ENCODE measurements at places on chromosomes 13 and 19. TPM values are rescaled to one million over a fixed set of nuclear protein-coding genes. Genes with fewer than 3 reads are reported as not detected.

DNA sequence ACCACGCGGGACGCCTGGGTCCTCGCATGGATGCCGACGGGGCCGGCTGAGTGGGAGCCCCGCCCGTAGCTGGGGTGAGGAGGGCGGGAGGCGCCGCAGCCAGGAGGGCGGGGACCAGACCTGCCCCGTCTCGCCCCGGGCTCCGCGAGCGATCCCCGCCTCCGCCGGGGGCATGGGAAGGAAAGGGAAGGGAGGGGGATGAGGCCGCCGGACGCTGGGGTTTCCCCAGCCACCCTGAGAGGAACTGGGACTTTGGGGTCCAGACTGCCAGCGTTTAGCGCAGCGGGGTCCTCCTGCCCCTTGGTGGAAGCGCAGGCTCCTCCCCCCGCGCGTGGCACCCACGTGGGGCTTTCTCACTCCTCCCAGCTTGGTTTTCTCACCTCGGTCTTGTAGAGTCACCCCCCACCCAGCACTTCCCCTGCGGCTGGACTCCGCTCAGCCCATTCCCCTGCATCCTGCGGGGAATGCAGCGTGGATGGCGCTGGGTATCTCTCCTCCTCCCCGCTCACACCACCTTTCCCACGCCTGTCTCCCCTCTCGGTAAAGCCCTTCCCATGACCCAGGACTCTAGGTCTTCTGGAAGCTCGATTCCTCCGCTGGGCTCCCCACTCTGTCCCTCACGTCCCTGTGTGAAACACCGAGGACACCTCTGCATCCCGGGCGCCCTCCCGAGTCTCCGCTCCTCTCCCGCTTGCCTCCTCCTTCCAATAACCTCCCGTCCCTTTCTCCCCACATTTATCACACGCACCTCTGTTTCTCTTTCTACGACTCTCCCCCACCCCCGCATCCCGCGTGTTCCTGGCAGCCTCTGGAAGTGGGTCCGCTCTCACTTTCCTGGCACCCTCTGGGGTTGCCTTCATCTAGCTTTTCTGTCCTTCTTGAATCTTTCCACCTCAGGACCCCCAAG lies 2.1 kb downstream of the TGFB1 start:
- peak; percentile 75 for DNase-seq

DNA sequence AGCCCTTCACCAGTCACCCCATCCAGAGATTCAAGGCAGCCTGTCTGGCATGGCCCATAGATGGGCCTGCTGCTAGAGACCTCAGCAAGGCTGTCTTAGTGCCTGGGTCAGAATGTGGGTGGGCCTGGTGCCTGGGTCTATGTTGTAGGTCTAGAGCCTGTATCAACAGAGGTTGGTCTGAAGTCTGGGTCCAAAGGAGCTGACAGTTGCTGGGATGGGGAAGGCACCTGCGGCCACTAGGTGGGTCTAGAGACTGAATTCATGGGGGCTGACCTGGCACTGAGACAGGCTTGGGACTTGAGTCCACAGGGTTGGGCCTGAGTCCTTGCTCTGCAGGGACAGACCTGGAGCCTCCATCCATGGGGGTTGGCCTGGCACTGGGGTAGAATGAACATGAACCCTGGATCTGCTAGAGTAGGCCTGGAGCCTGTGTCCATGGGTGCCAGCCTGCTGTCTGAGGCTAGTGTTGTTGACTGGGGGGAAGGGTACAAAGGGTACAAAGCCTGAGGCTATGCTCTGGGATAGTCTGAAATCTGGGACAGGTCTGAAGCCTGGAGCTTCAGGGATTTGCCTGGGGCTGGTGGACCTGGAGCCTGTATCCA lies 516.8 kb downstream of the OLFM4 start:
- no peak for DNase-seq

DNA sequence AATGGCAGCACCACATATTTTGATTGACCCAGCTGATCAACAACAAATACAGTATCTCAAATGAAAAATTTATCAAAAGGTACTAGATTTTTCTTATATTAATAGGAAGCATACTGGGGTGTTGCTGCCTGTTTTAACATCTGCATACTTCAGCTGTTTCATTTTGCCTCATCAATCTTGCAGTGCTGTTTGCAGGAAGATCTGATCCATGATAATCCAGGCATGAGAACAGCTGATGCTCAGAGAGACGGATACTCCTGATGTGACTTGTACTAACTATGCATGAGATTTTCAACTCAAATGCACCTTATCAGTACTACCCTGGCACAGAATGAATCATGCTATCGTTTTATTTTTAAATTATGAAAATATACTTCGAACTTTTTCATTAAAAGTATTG lies 2136.8 kb downstream of the PCDH9 start:
- no peak for DNase-seq

GRCh38 chr19:17302391-17303166 lies 646 bp downstream of the ABHD8 start:
- DNase-seq, result no peak

DNA sequence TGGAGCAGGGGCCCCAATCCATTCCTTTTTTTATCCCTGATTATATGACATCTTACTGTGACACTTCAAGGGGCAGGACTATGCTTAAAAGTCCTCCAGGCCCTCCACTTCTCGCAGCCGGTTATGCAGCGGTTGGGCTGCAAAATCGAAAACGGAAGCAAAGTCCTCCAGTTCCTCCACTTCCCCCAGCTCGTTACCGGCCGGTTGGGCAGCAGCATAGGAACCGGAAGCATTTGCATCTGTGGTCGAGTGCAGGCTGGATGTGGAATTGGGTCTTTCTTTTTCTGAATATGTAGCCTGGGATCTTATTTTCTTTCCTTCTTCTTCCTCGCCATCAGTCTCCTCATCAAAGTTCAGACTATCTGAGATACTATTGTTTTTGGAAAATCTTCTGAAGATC lies 46.1 kb downstream of the OXGR1 start:
- no peak for DNase-seq

DNA sequence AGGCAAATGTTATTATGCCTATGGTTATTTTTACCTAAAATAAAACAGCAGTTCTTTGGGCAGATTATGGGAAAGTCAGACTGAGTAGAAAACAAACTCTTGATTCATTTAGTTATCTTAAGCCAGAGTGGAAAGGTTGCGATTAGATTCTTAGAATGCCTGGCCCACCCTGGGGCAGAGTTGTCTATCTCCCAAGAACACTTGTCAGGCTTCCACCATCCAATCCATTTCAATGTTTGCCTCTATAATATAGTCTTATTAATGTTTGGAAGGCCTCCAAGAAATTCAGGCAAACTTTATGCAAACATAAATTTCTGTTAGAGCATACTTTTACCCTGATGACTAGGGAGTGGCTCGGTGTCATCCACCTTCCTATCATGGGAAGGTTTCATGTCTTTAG lies 207.0 kb downstream of the SLITRK6 start:
- DNase-seq, result no peak

DNA sequence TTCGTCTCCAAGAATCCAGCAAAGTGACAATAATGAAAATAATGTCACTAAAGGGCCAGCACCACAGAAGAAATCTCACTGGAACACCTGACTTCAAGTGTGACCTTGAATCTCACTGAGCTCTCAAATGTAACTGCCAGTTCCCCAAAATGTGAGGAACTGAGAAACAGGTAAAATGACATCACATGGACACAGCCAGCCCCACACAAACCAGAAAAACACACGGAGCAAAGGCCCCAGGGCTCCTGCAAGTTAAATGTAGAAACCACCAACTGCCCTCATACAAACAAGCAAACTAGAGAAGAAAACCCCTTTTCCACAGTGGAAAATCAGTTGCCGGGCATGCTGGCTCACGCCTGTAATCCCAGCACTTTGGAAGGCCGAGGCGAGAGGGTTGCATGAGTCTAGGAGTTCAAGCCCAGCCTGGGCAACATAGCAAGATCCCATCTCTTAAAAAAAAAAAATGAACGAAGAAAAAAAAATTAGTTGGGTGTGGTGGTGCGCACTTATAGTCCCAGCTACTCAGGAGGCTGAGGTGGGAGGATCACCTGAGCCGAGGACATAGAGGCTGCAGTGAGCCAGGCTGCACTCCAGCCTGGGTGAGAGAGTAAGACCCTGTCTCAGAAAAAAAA lies 8.7 kb upstream of the KANK2 start:
- no peak for DNase-seq

DNA sequence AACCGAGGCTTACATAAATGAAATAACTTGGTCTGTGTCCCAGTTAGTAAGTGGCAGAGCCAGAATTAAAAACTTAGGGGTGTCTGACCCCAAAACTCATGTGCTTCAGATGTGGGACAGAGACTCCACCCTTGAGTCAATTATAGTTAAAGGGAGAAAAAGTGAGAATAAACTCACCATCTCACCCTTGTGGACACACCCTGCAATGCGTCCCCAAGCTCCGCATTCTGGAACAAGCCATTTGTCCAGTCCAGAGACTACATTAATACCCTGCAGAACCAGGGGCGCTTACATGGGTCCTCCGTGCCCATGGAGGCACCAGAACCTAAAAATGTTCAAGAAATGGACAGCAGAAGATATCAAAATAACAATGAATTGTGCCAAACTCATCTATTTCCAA lies 207.0 kb upstream of the ZNF507 start:
- DNase-seq, result no peak

- DNase-seq, result no peak
Observed at GRCh38 chr19:58182577-58182988, 278 bp upstream of the ZNF274 start.

- DNase-seq, result no peak
Observed at GRCh38 chr13:25722893-25723292, 328.9 kb downstream of the SHISA2 start.

DNA sequence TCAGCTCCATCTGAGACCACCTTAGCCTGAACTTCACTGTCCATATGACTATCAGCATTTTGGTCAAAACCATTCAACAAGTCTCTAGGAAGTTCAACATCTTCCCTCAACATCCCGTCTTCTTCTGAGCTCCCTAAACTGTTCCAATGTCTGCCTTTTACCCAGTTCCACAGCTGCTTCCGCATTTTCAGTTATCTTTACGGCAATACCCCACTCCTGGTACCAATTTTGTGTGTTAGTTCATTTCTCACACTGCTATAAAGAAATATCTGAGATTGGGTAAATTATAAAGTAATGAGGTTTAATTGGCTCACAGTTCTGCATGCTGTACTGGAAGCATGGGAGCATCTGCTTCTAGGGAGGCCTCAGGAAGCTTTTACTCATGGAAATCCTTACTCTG lies 771.2 kb downstream of the SLITRK6 start:
- DNase-seq, result no peak

DNA sequence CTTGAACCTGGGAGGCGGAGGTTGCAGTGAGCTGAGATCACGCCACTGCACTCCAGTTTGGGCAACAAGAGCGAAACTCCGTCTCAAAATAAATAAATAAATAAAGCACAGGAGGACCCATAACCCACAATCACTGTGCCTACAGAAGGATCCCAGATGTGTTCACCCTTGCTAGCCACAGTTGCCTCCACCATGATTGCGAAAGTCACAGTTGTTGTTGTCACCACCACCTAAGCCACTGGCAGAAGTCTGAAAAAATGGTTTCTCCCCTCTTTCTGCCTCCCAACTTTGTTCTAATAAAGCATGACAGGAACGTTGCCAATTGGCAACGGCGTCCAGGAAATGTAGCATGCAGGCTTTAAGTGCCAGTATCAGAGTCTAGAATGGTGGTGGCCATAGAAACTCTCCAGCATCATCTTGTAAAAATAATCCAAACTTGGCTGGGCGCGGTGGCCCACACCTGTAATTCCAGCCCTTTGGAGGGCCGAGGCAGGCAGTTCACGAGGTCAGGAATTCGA lies 2.2 kb upstream of the EPS15L1 start:
- no peak for DNase-seq

DNA sequence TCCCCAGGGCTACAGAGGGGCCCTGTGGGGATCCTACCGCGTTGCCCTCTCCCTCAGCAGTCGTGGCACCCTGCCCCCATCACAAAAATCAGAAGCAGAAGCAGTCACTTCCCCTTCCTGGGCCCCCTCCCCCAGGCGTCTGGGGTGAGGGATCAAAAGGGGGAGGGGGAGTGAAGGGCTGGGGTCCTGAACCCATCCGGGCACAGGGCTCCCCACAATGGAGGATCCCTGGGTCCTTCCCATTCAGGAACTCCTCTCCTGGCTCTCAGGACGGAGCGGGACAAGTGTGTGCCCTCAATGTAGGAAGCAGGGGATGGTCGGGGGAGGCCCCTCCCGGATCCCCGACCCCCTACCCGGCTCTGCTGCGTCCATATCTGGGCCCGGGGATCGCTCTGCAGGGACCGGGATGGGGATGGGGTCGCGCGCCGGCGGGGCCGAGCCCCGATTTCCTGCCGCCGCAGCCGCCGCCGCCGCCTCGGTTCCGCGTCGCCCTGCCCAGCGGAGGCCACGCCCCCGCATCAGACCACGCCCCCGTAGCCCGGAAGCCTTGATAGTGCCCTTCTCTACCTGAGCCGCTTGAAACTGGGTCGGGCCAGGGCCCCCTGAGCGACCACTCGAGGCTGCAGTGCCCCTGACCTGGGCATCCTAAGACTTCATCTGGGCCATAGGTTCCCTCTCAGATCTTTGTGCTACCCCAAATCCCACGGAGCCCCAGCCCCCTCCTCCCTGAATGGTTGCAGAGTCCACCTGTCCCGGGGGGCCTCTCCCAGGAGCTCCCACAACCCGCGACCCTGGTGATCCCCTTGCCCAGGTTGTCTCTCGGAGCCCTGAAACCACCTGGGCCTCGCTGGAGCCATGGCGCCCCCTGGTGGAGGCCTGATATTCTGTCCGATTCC lies at the start of gene GMIP:
GMIP (minus strand) TSS at position 500 of the 896 bp plus-strand sequence; CDS start at position 372, 128 bp downstream.
- peak; percentile 82 for DNase-seq

DNA sequence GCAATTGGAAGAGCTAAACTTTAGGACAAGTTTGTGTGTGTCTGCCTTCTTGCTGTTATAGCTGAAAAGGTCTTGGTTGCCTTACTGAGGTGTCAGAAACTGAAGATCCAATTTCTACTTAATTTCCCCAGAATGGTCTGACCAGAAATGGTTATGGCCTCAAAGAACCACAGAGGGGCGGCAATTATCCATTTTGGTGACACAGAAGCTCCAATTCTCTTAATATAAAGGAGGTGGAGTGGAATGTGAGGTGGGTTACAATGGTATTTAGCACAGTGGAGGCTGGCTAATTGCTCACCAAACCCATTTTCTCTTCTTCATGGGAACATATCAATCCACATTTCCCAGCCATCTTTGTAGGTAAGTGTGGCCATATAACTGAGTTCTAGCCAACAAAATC lies 1157.2 kb downstream of the OLFM4 start:
- DNase-seq, result no peak

DNA sequence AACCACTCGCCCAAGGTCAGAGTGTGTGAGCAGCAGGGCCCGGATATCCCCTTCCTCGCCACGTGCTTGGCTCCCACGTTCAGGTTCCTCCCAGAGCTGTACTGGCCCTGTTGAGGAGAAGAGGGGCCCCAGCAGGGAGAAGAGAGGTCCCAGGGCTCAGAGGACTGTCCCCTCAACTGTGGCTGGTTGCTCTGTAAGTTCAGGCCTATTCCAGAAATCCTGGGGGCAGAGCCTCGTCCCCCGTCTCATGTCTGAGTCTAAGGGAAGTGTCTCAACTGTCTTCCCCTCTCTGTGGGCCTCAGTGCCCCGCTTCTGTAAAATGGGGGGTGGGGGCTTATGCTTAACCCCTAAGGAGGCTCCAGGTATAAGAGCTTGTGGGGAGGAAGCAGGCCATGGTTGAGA lies 3.9 kb downstream of the PPP5C start:
- no peak for DNase-seq

GRCh38 chr13:31846961-31847752 lies 107.8 kb downstream of the RXFP2 start:
- DNase-seq, result no peak

The PSG3 gene
- total RNA-seq, result not detected

The AMER2 gene
- not detected for total RNA-seq

The SBSN gene
- not detected for total RNA-seq

The CSNK1G2 gene
- total RNA-seq, result 24.5 TPM

The CACTIN gene
- 14.5 TPM for total RNA-seq

The SPACA6 gene
- 11.8 TPM for total RNA-seq

The ZNF587B gene
- 6.7 TPM for total RNA-seq

The CFD gene
- 200 TPM for total RNA-seq

The BICRA gene
- total RNA-seq, result 7.8 TPM
